ENCODE measurements at places on chromosomes 5 and 9.

- DNase-seq, result no peak
These were observed 205.5 kb upstream of the EFNA5 start for GRCh38 chr5:107876261-107876660.

GRCh38 chr5:9766581-9766980, 136.4 kb upstream of the TAS2R1 start:
- DNase-seq, result no peak

GRCh38 chr9:17081351-17081750, 53.5 kb upstream of the CNTLN start:
- no peak for DNase-seq

- no peak for DNase-seq
These were observed 352.2 kb downstream of the SLIT3 start for GRCh38 chr5:168948746-168949145.

DNA sequence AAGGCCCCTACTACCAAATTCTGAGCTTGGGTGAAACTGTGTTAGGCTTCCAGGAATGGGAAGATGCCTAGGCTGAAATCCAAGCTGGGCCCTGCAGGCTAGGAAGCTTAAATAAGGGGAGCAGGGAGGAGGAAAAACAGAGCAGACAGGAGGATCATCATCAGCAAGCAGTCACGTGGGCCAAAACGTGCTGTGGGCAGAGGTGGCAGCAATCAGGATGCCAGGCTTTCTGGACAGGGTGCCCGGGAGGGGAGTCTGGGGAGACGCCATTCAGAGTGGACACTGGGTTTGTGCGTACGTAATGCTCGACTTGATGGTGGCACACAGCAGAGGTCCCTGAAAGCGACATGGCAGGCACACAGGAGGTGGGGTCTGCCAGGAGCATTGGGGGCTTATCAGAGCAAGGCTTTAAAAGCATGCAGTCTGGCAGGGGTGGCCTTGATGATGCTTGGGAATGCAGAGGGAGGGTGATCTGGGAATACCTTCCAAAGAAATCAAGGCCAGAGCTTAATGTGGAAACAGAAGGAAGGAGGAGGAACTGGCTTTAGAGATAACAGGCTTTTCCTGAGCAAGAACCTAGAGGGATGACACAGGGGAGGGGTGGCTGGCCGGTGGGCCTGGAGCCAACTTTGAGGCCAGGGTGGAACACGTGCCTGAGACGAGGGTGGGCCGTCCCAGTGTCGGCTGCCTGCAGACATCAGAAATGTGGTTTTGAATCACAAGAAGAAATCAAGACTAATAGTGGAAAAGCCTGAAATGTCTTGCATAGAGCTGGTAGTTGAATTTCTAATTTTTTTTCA, 212.5 kb downstream of the GADD45G start:
- DNase-seq, result no peak
